Stimulated activated naive CD8-positive, alpha-beta T cell treated with anti-CD3 and anti-CD28 coated beads, Interleukin-15, Interleukin-2, amounts not matched to agents 100 U/mL and 50 U/mL, for 24 hours (primary cell): ENCODE measurements at places on chromosomes 3 and 15.

DNA sequence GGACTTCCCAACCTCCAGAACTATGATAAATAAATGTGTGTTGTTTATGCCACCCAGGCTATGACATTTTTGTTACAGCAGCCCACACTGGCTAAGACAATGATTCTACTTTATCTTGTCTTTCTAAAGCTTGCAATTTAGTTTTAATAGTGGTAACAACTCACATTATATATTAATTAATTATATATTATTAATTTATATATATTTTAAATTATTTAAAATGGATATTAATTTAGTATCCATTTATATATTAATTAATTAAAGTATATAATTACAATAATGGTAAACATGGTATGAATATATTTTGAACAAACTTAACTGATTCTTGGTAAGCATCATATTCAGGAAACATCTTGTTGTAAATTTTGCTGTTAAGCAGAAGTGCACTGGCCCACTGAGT is 863.9 kb downstream of the MCTP2 start:
- DNase-seq, result no peak

- no peak for DNase-seq
Observed at GRCh38 chr3:100063929-100064461, 50.3 kb downstream of the FILIP1L start.

- DNase-seq, result peak; percentile 41
Observed at GRCh38 chr3:50205413-50206276, 574 bp downstream of the SLC38A3 start.

DNA sequence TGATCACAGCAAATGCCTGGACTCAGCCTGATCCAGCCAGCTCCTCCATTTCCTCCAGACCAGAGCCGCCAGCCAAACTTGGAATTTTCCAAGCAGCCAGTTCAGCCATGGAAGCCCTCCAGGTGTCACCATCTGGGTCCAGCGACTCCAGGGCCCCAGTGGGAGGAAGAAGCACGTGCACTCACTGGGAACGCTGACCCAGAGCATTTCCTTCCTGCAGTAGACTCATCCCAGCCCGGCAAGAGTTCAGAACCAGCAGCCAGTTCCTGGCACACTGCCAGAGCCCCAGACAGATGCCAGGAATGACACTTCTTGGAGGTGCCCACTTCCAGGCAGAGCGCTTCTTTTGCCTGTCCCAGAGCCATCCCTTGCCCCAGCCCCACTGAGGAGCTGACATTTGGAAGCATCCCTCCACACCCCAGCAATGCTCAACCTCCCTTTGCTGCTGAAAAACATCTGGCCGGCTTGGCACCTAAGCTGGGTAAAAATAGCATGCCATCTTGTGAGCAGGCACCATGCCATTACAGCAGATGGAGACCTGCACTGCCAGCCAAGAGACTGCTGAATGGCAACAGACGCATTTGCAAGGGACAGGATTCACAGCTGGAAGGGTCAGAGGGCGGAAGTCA is 460.3 kb upstream of the PROK2 start:
- no peak for DNase-seq

GRCh38 chr3:143634991-143635390 is 213.3 kb downstream of the SLC9A9 start:
- DNase-seq, result no peak

DNA sequence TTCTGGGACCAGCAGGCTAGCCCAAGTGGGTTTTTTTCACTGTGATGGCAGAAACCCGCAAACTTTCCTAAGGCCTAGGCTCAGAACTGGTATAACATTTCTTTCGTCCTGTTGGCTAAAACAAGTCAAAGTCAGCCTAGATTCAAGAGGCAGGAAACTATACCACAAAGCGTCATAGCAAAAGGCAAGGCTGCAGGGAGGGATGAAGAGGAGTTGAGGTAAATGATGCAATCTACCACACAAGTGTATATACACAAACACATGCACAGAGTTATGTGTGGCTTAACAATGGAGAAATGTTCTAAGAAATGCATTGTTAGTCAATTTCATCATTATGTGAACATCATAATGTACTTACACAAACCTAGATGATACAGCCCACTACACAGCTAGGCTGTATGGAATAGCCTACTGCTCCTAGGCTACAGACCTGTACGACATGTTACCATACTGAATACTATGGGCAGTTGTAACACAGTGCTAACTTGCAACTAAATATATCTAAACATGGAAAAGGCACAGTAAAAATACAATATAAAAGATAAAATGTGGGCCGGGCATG is 225.6 kb downstream of the TBL1XR1 start:
- no peak for DNase-seq

- DNase-seq, result no peak
Observed at GRCh38 chr3:148681080-148681479, 16.6 kb upstream of the AGTR1 start.
